ENCODE measurements at places on chromosomes 5 and 9.

GRCh38 chr9:35112257-35113020 is 3.2 kb downstream of the ATOSB start:
- peak; percentile 74 for DNase-seq

GRCh38 chr5:33180900-33181299 is 259.9 kb upstream of the TARS1 start:
- DNase-seq, result peak; percentile 70

DNA sequence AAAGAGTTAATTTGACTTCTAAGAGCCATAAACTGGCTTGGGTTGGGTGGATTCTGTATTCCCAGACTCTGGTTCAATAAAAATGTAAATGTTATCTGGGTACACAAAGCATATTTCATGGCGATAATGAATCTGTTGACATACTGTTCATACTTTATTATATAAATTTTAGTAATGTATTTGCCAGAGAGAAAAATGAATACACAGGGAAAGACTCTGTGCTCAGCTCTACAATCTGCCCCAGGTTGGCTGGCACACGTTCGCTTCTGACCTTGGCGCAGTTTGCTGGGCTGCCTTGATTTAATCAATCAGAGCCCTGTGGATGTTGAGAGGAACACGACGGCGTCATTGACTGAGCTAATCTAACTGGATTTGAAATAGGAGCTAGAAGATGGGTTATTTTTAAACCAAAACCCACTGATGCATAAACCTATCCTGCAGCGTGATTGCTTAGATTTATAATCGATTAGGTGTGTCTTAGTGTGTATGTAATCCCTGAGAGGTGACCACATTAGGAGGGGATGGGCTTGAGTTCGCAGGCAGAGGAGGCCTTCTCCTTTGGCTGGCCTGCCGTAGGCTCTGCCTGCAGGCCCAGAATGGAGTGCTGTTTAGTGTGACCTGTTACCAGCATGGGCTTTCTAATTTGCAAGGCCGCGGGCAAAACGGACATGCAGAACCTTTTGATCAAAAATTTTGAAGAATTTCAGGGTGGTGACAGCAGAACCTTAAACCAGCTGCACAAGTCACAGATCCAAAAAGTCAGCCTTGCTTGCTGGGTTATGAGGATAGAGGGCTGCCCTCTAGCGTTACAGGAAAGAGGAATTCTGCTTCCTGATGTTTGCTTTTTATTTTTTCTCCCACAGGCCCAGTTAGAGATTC is 3.9 kb upstream of the ADCY2 start:
- DNase-seq, result peak; percentile 54

- no peak for DNase-seq
Measured at GRCh38 chr9:132166599-132166998, 4.7 kb downstream of the NTNG2 start.

- no peak for DNase-seq
Measured at GRCh38 chr5:173055042-173055721, 970 bp upstream of the CREBRF start.

DNA sequence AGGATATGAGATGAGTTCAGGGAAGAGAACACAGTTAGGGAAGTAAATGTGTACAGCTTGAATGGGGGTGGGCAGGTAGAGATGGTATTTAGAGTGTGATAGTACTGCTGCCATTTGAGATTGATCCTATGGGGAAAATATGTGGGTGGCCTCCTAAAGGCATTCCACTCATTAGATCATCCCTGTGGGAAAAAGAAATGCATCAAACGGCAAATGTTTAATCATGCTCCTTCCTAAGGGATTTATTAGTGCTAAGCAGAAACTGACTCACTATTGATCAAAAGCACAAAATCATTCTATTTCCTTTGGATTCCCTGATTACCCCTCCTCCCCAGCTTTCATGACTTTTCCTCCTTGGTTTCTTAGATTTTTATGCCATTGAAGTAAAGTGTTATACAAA is 36.4 kb upstream of the SMC5 start:
- DNase-seq, result peak; percentile 63

GRCh38 chr5:66440202-66440680 is 156.0 kb upstream of the MAST4 start:
- peak; percentile 84 for DNase-seq

- DNase-seq, result peak; percentile 69
Measured at GRCh38 chr5:77143998-77144836, 57.1 kb upstream of the ZBED3 start.

- no peak for DNase-seq
Measured at GRCh38 chr5:16493261-16493660, 27.7 kb upstream of the ZNF622 start.

- DNase-seq, result no peak
Measured at GRCh38 chr9:124475868-124476690, 25.8 kb downstream of the ADGRD2 start.

DNA sequence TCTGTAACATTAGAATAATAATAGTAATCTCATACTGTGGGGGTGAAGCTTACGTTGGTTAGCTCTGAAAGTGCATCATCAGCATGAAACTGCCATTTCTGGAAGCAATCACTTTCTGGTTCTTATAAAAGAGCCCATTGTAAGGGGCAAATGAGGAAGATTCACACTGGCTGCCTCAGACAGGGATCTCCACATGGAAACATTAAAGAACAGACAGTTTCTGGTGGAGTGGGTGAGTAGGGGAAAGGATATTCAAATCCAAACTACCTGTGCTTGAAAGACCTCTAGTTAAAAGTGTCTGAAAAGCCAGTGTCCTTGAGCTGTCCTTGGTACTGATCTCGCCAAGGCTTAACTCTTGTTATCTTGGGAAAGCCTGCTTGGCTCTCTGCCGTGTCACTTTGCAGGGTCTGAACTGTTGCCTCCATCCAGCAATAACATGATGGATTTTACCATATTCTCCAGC is 19.1 kb upstream of the SLC31A2 start:
- peak; percentile 15 for DNase-seq

DNA sequence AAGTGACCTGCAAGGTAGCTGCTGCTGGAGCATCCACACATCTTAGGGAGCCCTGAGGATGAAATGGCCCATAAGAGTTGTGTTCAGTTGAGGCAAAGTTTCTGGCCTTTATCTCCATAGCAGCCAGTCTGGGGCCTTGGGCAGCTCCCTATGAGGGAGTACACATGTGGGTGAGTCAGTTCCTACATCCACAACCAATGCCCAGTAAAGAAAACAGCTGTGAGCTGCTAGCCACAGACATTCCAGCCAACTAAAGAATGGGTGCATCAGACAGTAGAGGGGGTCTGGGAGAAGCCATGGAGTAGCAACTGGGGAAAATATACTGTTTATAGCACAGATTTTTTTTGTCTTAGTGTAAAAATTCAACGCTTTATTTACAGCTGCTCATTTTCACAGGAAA is 720.7 kb downstream of the TLE1 start:
- DNase-seq, result peak; percentile 80

DNA sequence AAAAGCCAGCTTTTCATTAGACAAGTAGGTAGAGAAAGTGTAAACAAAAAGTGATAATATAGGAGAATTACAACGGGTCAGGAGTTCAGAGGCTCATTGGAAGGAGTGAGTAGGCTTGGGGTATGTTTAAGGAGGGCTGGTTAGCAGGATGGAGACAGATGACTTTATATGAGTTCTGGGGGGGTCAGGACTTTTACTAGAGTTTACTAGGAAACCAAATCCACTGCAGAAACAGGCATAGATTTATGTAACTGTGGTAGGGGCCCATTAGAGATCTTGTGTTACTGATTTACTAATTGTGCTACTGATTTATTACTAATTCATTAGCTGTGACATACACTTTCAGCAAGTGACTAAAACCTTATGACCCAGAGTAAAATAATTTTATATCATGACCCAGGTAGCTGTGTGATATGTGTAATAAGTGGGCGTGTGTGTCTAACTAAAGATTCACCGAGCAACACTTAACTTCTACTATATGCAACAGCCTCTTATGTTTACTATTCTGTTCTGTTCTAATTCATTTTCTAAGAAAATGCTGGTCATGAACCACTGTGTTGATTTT is 73.5 kb downstream of the IQGAP2 start:
- DNase-seq, result no peak

- DNase-seq, result no peak
Measured at GRCh38 chr5:53006911-53007890, 18.0 kb downstream of the ITGA2 start.

GRCh38 chr5:1999794-2000193 is 117.1 kb upstream of the IRX4 start:
- DNase-seq, result no peak

- DNase-seq, result no peak
Measured at GRCh38 chr5:6700685-6701355, 12.4 kb upstream of the TENT4A start.

GRCh38 chr9:91776409-91777291 is 173.4 kb downstream of the ROR2 start:
- DNase-seq, result peak; percentile 61

- peak; percentile 16 for DNase-seq
Measured at GRCh38 chr5:26945901-26946300, 92.5 kb downstream of the CDH9 start.

- no peak for DNase-seq
Measured at GRCh38 chr9:137478962-137479861, 20.1 kb upstream of the NSMF start.

- no peak for DNase-seq
Measured at GRCh38 chr9:133403766-133404453, 13.9 kb downstream of the REXO4 start.

- no peak for DNase-seq
Measured at GRCh38 chr9:91567642-91568274, 144.1 kb upstream of the NFIL3 start.

GRCh38 chr5:181194489-181195248 is 10.3 kb downstream of the TRIM7 start:
- no peak for DNase-seq

GRCh38 chr9:78158286-78158685 is 77.6 kb upstream of the CEP78 start:
- no peak for DNase-seq

DNA sequence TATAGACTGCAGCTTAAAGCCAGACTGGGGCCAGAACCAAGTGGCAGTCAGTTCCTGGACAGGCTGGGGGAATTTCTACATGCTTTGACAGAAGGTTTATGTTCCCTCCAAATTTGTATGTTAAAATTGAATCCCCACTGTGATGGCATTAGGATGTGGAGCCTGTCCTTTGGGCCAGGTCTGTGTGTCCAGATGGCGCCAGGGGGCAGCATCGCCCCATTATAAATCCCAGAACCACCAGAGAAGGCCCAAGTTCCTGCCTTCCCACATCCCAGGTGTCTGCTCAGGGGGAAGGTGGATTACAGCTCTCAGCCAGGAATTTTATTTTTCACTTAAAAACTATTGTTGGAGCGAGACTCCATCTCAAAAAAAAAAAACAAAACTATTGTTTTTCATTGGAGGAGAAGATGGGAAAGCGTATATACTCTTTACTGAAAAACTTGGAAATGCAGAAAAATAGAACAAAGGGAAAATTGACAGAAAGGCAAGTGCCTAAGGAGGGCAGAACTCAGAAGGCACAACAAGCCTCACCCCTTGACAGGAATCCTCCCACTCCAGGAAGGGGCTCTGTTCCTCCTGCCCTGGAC is 5.0 kb downstream of the IL3 start:
- DNase-seq, result peak; percentile 69

DNA sequence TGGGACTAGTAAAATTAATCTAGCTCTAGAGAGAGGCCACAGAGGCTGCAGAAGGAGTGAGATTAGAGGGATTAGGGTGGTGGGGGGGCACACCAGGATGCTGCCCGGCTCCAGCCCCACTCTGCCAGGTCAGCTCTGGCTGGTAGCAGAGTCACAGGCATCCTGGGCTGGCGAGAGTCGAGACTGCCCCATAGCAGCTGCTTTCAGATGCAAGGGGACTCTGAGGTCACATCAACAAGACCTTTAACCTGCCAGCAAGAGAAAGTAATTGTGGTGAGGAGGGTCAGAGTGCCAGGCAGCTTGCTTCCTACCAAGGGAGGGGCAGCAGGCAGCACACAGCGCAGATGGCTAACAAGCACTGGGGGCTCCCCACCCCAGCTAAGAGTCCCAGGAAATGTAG is 7.5 kb downstream of the EPB41L4B start:
- no peak for DNase-seq

- no peak for DNase-seq
Measured at GRCh38 chr5:60205071-60205470, 311.5 kb upstream of the PDE4D start.

DNA sequence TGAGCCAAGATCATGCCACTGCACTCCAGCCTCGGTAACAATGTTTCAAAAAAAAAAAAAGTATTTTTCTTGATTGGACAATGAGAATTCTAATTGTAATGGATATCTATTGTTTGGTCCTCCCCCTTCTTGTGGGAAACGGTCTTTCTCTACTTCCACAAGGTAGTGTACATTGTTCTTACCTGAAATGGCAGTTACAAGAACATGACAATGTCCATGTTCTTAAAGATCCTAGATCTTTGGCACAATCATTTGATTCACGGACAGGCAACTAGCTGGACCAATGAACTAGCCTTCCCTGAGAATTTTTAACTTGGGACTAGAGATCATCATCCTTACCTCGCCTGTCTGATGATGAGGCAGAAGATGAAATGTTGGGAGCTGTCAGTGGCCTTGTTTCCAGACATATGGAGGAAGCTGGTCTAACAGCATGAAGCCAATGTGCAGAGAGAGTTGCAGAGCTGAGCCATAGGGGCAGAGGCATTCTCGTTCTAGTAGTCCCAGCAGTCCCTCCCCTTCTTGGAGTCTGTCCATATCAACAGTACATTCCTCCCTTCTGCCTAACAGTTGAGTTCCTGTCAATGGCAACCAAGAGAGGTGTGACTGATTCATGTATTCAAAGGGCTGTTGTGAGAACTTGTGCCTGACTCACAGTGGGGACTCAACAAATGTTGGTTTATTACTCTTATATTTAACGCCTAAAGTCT is 2.1 kb upstream of the MARCHF6 start:
- peak; percentile 80 for DNase-seq

- no peak for DNase-seq
Measured at GRCh38 chr9:70533492-70533891, 119.0 kb upstream of the KLF9 start.

- DNase-seq, result no peak
Measured at GRCh38 chr5:155017610-155018009, 4.1 kb downstream of the KIF4B start.

- DNase-seq, result peak; percentile 22
Measured at GRCh38 chr9:121684381-121685145, 33.1 kb downstream of the DAB2IP start.

- peak; percentile 47 for DNase-seq
Measured at GRCh38 chr9:7777771-7778170, 21.8 kb downstream of the DMAC1 start.

DNA sequence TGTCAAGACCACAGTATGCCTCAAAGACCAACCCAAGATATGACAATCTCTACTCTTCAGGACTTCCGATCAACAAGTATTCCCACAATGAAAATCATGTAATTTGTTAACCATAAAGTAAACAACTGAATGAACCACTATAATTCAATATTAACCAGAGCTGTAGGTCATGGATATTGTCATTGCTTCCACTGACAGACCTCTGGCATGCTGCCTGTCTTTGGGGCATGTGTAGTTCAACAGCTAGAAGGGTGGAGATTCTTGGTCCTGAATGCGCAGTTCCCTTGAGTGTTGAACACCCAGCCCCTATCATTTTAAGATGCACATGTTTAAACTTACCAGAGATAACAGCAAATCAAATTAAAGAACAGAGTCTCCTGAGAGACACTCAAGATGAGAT is 283.0 kb downstream of the CEMIP2 start:
- no peak for DNase-seq

GRCh38 chr5:165420493-165420892 is 1915.1 kb downstream of the MAT2B start:
- DNase-seq, result no peak
